ENCODE measurements at places on chromosomes 4 and X.

GRCh38 chr4:5541169-5541568, 167.2 kb downstream of the EVC2 start:
- no peak for DNase-seq

DNA sequence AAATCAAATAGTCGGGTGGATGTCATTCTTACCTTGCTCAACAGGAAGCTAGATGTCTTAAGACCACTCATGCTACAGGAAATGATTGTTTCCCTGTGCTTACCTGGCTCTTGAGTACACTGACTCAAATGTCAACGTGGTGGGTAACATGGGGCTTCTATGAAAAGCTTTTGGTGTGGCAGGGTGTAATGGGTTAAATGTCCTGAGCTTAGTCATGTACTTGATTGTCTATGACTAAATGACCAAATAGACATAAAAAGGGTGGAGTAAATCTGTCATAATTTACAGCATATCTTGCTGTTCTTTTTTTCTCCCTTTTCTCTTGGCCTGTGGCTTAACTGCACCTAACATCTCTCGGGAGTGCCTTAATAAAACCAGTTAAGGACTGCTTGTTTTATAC, 44.9 kb downstream of the CCNG2 start:
- DNase-seq = no peak

GRCh38 chrX:71910643-71910985, at the start of gene NHSL2:
Gene NHSL2, plus strand, starts transcription at chrX:71910845.
- peak; percentile 8 for DNase-seq

- no peak for DNase-seq
These were observed 8.6 kb upstream of the MAML3 start for GRCh38 chr4:140162596-140162995.

GRCh38 chr4:137451172-137451825, 81.0 kb downstream of the PCDH18 start:
- DNase-seq = no peak

- no peak for DNase-seq
These were observed 115.3 kb downstream of the ATP8A1 start for GRCh38 chr4:42541647-42542046.

Measured in activated CD4-positive, alpha-beta T cell treated with anti-CD3 and anti-CD28 coated beads, Interleukin-2, amount 50 U/mL, for 4 hours (primary cell).